ENCODE measurements at places on chromosomes 6 and 20. TPM values are rescaled to one million over a fixed set of nuclear protein-coding genes. Genes with fewer than 3 reads are reported as not detected.

- peak; percentile 60 for DNase-seq
Observed at GRCh38 chr20:10511509-10512251, 76.6 kb downstream of the SLX4IP start.

DNA sequence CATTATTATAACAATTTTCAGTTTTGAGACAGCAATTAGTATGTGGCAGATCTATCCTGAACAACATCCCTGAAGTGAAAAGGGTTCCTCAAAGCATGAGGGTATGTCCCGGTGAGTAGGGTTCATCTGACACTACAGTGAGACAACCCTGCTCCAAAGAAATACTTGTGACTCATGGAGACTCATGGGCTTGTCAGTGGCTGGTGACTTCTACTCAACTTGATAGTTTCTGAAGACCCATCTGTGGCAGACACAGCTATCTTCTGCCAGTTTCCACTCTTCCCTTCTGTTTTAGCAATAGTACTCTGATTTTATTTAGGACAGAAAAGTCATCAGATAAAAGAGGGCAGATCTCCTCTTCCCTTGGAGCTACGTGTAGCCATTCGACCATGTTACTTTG is 41.4 kb downstream of the MAP3K7 start:
- DNase-seq = no peak

- DNase-seq = peak; percentile 83
Observed at GRCh38 chr6:8481727-8482126, 46.4 kb upstream of the SLC35B3 start.

DNA sequence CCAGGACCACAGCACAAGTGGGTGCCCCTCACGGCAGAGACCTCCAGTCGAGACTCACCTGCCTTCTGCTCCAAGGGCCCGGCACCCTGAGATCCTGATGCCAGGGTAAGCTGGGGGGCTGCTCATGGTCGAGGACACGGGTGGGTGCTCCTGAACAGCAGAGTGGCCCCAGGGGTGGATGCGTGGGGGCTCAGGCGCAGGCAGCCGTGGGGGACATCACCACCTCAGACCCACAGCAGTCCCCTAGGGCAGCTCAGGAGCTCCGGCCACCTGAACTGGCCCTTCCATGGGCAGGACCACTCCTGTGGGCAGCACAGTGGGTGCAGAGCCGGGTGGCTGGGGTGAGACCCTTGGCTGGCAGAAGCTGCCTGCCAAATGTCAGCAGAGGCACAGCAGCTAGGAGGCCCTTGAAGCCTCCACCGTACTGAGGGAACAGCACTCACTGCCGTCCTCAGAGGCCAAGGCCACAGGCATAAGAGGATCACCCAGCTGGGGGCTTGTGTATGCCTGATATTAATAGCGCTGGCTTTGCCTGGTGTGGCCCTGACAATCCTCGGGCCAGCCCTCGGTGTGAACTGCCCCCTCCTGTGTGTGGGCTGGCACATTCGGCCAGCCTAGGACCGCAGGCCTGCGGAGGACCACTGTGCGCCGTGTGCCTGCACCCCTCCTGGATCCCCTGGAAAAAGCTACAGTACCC is 5.4 kb downstream of the UCKL1 start:
- no peak for DNase-seq

The PAX1 gene
- not detected for total RNA-seq

- DNase-seq = peak; percentile 80
Observed at GRCh38 chr6:39029156-39030011, 19.2 kb upstream of the GLP1R start.

DNA sequence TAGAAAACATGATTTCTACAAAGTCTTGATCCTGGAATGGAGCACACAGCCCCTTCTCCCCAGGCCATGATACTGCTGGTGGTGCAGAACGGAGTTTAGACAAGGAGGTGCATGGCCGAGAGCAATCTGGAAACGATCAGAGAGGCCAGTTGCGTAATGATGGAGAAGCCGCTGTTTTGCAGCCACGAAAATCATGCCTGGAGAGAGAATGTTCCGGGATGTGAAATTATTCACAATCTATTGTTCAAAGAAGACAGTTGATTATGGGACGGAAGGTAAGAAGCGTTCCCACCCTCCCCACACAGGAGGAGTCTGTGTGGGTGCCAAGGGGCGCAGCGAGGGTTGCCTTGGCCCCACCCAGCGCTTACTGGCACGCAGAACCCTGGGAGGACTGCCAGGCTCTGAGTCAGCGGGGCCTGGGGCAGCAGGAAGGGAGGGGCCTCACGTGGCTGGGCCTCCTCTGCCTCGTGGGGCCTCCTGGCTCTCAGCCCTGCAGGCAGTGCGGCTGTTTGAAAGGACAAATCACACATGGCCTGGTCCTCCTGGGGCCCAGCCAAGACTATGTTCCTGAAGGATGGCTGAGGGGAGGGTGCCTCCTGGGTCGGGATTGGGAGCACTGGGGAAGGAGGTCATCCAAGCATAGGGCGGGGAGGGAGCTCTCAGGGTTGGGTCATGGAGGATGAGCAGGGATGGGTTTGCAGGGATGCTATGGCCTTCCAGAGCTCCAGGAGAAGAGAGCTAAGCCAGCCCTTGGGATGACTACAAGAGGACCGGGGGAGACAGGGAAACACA is 8.7 kb upstream of the AP5S1 start:
- no peak for DNase-seq

The HLA-C gene
- 94.6 TPM for total RNA-seq

DNA sequence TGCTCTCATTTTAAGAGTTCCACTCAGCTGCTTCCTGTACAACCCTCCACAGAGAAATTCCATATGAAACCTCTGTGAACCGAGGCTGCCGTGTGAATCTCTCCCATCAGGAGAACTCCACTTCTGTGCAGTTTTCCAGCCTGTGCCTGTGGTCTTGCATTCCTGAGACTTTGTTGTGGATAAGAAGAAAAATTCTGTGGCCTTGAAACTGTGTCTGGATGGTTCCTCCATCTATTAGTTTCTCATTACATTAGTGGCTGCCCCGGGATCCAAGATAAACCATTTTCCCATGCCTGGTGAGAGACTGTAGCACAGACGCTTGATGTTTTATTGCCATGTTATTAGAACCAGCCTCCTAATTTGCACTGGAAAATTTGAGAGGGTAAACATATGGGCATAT is 40.8 kb upstream of the TIAM2 start:
- DNase-seq = no peak

DNA sequence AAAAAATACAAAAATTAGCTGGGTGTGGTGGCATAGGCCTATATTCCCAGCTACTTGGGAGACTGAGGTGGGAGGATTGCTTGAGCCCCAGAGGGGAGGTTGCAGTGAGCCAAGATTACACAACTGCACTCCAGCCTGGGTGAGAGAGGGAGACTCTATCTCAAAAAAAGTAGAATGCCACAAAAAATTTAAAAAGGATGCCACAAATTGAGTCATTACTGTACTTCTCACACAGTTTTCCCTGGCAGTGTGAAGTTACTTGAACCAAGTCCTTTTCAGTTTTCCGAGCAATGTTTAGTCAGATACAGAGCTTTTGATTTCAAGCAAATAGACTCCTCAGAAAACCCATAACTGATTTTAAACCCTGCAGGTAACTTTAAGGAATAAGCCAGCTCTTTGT is 53.3 kb downstream of the TNFRSF21 start:
- DNase-seq = no peak

GRCh38 chr6:10989587-10989986 is 54.5 kb downstream of the ELOVL2 start:
- DNase-seq = no peak

DNA sequence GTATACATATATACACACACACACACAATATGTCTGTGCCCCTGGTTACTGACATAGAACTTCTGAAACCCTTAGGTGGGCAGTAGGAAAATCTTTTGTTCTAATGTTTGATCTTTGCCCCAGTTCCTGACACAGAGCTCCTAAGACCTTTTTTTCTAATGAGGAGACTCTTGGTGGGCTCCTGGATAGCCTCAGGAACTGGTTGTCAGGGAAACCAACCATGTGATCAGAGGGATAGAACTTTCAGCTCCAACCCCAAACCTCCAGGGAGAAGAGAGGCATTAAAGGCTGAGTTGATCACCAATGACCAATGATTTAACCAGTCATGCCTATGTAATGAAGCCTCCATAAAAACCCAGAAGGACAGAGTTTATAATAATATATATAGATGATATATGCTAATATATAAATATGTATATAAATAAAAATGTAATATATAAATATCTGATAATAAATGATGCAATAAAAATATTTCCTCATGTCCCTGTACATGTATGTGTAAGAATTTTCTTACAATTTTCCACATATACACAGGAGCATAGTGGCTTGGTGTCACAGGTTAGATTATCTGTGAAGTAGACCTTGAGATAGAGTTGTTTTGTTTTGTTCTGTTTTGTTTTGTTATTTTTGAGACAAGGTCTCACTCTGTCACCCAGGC is 93.3 kb downstream of the GPX5 start:
- peak; percentile 46 for DNase-seq

- DNase-seq = no peak
Observed at GRCh38 chr20:58984691-58985090, 3.6 kb downstream of the NELFCD start.

DNA sequence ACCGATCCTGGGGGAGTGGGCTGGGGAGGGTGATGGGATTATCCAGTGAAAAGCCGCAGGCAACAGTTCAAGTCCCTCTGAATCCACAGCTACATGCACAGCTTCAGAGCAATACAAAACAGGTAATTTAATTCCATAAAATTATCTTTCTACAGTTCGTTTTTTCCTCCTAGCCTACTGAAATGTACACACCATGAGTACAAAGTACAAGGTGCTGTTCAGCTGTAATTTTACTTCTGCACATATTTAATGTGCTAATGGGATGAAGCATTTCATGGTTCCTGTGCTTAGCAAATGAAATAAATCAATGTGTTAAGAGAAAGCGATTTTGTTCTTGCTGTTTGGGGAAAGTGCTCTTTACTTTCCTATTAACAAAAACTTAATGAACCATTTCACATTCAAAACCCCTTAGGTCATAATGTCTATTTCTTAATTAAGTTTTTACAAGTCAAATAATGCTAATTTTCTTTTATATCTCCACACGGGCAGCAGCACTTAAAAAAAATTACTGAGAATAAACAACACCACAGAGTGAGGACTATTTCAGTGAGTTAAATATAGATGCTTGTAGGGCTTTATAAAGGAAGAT is 71.8 kb downstream of the INSM1 start:
- DNase-seq = no peak

DNA sequence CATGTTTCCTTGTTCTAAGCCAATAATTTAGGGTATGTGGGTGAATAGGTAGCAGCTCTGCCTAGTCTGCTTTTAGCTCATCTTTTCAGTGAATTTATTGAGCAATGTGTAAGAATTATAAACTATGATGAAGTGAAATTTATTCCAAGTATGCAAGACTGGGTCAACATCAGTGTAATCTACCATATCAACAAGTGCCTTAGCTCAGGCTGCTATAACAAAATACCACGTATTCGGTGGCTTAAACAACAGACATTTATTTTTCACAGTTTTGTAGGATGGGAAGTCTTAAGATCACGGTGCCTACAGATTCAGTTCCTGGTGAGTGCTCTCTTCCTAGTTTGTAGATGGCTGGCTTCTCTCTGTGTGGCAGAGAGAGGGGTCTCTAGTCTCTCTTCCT is 54.0 kb downstream of the LYRM2 start:
- no peak for DNase-seq

- no peak for DNase-seq
Observed at GRCh38 chr6:31919624-31920303, 7.8 kb upstream of the C2 start.

DNA sequence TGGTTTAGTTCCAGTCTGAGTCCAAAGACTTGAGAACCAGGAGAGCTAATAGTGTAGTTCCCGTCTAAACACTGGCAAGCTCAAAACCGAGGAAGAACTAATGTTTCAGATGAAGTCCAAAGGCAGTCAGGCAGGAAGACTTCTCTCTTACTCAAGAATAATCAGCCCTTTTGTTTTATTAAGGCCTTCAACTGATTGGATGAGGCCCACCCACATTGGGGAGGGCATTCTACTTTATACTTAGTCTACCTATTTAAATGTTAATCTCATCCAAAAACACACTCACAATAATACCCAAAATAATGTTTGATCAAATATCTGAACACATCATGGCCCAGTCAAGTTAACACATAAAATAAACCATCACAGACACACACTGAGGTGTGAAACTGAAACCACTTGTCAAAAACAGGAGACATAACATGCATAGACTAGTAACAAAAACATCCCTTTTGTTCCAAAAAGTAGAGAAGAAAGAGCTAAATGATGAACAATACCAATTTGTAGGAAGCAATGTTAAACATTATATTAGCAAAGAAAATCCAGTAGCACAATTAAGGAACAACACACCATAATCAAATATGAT is 50.2 kb upstream of the SENP6 start:
- no peak for DNase-seq

- DNase-seq = no peak
Observed at GRCh38 chr6:85107701-85108100, 342.2 kb upstream of the NT5E start.

DNA sequence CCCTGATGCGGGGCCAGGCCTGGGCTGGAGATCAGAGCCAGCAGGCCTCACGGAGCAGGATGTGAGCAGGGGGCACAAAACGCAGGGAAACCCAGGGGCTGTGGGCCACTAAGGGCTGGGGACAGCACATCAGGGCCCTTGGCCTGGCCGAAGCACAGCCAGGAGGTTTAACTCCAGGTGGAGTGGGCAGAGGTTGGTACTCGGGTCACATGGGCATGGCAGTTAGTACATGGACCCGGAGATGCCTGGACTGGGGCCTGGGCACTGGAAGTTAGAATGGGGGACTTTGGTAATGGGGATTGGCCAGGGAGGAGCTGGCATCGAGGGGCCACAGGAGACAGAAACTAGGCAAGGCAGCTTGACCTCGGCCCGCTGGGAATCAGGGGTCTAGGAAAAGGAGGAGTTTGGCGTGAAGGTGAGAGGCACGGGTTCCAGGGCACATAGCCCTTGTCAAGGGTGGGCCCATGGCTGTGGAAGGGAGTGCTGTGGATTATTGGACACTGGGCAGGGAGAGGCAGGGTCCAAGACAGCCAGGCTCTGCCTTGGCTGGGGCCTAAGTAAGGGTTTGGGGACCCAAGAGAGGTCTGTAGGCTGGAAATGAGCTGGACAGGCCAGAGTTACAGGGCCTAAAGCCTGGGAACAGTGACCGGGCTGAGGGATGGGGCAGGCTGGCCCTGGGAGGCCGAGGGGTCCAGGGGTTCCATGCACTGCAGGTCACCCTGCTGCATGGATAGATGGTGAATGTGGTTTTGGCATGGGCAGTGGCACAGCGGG is 41.6 kb upstream of the CD93 start:
- DNase-seq = no peak

GRCh38 chr6:94478133-94479005 is 1059.0 kb upstream of the EPHA7 start:
- DNase-seq = no peak

The ADGRF4 gene
- not detected for total RNA-seq

- no peak for DNase-seq
Observed at GRCh38 chr20:49892260-49892659, 23.1 kb downstream of the SPATA2 start.
